ENCODE measurements at places on chromosomes 5 and 9. TPM values are rescaled to one million over a fixed set of nuclear protein-coding genes. Genes with fewer than 3 reads are reported as not detected.

DNA sequence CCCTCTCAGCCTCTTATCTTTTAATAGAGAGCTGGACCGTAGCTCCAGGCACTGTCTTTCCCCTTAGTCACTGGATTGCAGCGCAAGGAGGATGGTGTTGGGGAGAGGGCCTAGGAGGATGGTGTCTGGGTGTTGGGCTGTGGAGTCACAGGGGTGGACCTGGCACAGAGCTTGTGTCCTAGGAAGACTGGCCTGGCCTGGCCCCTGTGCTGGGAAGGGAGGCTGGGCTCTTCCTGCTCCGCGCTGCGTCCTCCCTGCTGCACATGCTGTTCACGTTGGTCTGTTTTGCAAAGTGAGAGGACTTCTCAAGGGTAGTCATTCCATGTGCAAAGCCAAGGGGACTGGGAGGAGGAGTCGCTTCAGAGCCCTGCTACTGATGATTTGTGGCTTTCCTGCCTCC is 123.9 kb downstream of the EHMT1 start:
- H3K36me3 ChIP-seq, result peaks cover 25% of the 10 kb centered on the region
- no peak for DNase-seq
- peaks cover 6% of the 10 kb centered on the region for H3K4me1 ChIP-seq
- no peaks in the 10 kb centered on the region for H3K27me3 ChIP-seq

DNA sequence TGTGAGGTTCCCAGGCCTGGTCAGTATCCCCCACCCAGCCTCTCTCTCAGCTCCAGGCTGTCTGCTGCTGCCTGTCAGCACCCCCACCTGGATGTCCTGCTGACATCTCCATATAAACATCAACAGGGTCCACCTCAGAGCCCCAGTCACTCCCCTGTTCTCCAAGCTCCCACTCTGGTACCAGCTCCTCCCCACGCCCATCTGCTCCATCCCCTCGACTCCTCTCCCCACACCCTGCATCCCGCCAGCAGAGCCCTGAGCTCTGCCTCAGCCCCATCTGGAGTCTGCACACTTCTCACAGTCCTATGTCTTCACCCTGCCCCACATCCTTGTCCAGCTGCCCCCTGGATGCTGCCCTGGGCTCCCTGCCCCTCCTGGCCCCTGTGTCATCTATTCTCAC is 67.7 kb upstream of the LRRTM2 start:
- H3K27me3 ChIP-seq, result no peaks in the 10 kb centered on the region
- no peak overlapping the region for H3K27ac ChIP-seq
- no peaks in the 10 kb centered on the region for H3K36me3 ChIP-seq
- no peak for DNase-seq

The C9orf78 gene
- 76.4 TPM for total RNA-seq

DNA sequence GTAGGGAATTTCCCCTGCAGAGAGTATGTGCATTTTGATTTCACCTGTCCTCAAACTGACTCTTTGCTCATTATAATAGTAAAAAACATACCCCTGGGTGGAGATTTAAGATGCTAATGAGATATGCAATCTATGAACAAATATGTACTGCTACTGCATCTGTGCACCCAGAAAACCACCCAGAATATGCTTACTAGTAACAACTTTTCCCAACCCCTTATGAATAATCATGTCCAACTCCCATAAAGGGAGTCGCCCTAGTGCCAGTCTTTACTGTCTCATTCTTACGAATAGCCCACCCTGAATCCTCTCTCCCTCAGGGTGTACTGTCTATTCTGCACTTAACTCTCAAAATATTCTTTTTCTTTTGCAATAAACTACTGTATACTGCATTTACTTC is 39.0 kb upstream of the ZFP37 start:
- no peak overlapping the region for H3K27ac ChIP-seq
- no peak overlapping the region for H3K4me3 ChIP-seq
- no peaks in the 10 kb centered on the region for H3K4me1 ChIP-seq
- DNase-seq, result no peak

DNA sequence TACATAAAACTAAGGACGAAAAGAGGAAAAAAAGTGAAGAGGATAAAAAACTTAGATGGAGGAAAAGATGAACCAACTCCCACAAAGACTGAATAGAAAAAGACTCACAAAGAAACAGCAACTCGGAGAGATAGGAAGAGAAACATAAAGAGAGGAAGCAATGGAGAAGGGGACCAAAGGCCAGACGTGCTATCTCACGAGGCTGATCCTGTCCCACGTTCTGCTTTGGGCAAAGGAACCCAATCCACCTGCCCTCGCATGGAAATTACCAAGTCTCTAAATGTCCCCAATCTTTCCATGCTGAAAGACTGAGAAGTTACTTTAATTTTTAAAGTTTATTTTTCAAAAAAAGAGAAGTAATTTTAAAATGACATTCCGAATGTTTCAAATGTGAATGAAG is 36.6 kb downstream of the TMEM245 start:
- H3K27ac ChIP-seq, result no peak overlapping the region
- H3K27me3 ChIP-seq, result no peaks in the 10 kb centered on the region
- no peaks in the 10 kb centered on the region for H3K4me1 ChIP-seq
- H3K4me3 ChIP-seq, result no peak overlapping the region

DNA sequence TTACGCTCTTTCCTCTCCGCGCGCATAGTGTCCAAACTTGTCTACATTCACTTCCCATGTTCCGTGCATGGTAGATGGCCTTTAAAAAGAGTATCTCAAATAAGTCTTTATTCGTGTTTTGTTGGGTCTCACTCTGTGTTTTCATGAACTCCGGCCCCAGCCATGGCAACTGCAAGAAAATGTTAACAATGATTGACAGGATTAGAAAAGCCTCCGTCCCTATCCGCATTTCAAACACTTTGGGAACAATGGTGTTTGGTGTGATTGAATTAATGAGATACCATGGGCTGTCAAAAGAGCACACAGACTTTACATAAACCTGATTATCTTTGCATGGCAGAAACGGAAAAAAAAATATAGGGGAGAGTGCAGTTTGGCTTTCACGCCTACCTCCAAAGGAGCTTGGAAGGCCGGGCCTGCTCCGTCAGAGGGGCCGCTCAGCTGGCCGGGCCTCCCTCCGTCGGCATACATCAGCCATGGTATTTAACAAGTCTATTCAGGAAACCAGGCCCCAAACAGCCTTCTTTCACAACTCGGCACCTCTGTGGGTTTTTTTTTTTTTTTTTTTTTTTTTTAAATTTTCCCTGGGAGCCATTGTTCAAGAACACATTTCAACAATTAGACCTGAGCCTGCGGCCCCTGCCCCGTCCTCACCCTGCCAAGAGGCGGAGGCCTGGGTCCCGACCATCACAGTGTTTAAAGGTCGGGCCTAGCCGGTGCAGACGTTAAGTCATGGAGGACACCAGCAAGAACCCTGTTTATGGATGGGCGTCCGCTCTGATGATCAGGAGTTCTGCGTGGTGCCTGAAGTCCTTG is 323.8 kb upstream of the IRX4 start:
- no peak overlapping the region for H3K27ac ChIP-seq
- H3K36me3 ChIP-seq, result no peaks in the 10 kb centered on the region
- no peaks in the 10 kb centered on the region for H3K27me3 ChIP-seq

- H3K36me3 ChIP-seq, result no peaks in the 10 kb centered on the region
- H3K4me1 ChIP-seq, result peaks cover 52% of the 10 kb centered on the region
- no peak overlapping the region for H3K4me3 ChIP-seq
- no peak overlapping the region for H3K27ac ChIP-seq
- no peaks in the 10 kb centered on the region for H3K27me3 ChIP-seq
Measured at GRCh38 chr9:127858041-127858512, 3.6 kb upstream of the ENG start.

DNA sequence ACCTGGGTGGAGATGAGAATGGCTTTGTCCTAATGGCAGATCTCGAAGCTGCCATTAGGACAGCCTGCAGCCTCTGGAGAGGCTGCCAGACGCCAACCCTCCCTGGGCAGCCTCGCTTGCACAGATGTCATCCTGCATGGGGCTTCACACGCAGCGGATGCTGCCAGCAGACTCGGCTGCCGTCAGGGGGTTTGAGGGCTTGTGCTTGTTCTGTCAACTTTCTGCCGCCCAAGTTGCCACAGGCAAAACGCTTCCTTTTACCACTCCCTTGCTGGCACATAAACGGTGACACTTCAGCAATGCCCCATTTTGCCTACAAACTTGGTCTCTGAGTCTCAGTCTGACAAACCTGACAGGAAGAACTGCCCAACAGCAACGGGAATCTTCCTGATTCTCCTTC is 24.7 kb downstream of the DAP start:
- no peak overlapping the region for H3K27ac ChIP-seq
- H3K4me1 ChIP-seq, result no peaks in the 10 kb centered on the region
- no peak overlapping the region for H3K4me3 ChIP-seq
- H3K36me3 ChIP-seq, result peaks cover 5% of the 10 kb centered on the region
